ENCODE measurements at places on chromosomes 12 and 14. TPM values are rescaled to one million over a fixed set of nuclear protein-coding genes. Genes with fewer than 3 reads are reported as not detected.

RNU4-1 gene
- total RNA-seq: under 0.01 TPM

FSCB gene
- total RNA-seq: not detected

PTCSC3 gene
- total RNA-seq: not detected

- peak; percentile 50 for DNase-seq
Measured at GRCh38 chr12:31589904-31590641, 863 bp downstream of the DENND5B start.

DNA sequence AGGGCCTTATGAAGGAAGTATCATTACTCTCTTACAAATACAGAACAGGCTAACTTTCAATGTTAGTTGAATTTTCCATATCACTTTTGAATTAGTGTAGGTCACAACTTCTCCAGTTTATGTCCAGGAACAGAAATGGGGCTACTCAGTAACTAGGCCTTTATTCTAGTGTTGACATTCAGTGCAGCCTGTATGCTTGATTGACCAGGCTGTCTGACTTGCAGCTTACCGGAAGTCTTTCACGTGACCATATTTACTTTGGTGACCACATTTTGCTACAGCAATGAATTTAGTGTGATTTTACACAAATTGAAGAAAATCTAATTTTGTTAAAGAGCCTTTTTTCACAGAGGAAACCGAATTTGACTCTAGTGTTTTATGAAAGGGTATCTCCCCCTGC, 12.4 kb downstream of the MTERF2 start:
- no peak for DNase-seq

DNA sequence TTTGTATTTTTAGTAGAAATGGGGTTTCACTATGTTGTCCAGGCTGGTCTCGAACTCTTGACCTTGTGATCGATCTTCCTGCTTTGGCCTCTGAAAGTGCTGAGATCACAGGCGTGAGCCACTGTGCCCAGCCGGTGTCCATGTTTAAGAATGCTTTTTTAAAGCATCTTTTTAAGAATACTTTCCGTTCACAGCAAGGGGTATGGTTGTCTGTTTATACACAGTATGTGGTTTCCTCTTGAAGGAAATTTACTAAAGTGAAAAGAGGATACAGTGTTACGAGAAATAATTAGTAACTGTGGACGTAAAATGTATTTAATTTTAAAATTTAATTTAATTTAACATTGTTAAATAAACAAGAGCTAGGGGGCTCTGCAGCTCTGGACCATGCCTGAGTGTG, 73.4 kb downstream of the GSC start:
- DNase-seq: no peak

GRCh38 chr12:38586789-38587188, 270.2 kb downstream of the ALG10B start:
- DNase-seq: no peak

DNA sequence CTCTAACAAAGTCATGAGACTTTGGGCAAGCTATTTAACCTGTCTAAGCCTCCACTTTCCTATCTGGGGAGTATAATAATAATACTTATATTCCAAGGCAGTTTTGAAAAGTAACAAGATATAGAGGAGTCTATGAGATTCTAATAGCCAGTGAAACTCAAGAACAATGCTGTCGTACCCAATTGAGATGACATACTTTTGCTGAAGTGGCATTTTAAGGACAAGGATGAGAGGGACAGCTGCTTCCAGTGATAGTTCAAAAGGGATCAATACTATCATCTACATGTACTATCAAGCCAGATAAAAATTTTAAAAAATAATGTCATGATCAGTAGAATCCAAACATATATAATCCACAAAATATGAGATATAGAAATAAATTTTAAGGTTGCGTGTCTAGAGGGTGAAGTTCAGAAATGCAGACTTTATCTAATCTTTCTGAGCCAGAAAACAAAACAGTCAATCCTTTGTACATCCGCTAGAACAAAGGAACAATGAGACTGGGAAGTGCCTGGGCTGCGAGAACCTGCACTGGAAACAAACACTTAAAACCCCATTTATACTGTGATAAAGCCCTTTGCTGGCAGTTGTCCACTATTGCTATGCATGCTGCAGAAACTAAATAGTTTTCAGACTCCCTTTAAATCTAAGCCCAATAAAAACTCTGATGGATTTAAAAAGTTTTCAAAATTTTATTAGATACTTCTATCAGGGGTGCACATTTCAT, 38.6 kb downstream of the PTPRB start:
- DNase-seq: no peak

- DNase-seq: no peak
Measured at GRCh38 chr12:25311506-25311905, 60.8 kb upstream of the KRAS start.

DNA sequence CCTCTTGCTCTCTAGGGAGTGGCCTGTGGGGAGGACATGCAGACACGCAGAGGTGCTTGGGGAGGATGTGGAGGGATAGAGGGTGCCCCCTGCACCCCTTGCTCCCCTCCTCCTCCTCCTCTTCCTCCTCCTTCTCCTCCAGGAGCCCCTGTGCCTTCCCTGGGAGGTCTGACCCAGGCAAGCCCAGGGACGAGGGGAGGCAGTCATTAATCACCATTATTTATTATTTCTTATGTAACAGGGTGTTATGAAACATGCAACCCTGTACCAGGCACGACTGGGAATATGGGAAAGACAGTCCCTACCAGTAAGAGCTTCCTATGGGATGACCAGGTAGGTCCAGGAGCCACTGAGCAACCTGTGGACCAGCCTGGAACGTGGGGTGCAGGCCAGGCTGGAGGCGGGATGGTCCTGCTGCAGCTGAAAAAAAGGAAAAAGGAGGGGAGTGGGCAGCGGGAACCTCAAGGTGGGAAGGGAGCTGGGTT, 22.5 kb upstream of the PGF start:
- no peak for DNase-seq

DNA sequence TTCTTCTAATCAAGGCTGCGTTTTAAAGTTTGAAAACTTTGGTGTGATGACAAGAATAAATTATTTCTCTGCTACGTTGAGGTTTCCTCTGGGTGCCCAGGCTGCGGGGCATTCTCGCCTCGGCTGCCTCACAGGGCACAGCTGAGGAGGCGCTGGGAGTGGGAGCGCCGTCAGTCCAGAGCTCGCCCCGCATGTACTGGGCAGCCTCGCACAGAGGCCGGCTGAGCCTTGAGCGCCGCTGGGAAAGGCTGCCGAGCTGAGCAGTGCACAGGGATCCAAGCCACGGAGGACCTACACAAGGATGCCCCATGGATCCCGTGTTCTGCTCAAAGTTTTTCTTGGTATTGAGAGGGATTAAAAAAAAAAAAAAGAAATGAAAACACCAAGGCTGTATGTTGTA, 11.6 kb downstream of the RFX4 start:
- no peak for DNase-seq

All from NCI-H460 (cell line).